Dermis blood vessel endothelial cell (primary cell): ENCODE measurements at places on chromosomes 3 and 15.

DNA sequence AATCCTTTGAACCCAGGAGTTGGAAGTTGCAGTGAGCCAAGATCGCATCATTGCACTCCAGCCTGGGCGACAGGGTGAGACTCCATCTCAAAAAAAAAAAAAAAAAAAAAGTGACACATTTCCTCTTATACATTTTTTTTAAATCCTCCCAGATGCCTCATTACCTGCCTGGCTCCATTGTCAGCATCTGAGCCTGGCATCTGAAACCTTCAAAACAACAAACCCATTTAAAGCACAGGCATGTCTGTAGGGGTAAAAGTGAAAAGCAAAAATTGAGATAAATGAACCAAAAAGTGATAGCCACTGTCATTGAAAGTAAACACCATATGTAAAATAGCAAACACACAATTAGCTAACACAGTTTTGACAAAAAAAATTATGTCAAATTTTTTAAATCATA lies 38.6 kb downstream of the OSBPL10 start:
- no peak for DNase-seq

- no peak for DNase-seq
Observed at GRCh38 chr3:100865442-100865841, 127.8 kb downstream of the ABI3BP start.

DNA sequence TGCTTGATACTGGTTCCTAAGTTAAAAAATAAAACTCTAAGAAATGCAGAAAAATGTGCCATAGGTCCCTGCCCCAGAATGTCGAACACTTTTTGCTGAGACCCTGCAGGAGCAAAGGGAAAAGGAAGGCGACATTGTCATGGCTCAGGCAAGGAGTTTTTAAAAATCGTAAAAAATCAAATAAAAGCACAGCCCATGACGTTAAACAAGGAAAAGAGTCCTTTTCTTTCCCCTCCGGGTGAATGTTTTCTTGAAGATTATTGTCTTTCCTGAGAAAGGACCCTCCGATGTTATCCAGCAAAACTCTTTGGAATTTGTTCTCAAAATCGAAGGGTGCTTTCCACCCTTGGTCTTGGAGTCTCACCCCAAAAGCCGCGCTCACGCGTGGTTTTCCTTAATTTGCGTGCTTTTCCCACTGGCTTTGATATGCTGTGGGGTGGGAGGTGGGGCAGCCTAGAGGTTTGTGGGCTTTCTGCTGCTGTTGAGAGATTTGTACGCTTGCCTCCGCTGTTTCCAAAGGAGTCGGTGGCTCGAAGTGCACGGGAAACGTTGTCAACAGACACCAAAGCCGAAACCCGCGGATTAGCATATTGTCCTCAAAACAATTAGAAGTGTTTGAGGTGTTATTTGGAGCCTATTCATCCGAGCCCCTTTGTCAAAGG lies 2.9 kb downstream of the SOX14 start:
- DNase-seq: no peak

- DNase-seq: no peak
Observed at GRCh38 chr3:177924261-177924660, 612.0 kb upstream of the KCNMB2 start.

DNA sequence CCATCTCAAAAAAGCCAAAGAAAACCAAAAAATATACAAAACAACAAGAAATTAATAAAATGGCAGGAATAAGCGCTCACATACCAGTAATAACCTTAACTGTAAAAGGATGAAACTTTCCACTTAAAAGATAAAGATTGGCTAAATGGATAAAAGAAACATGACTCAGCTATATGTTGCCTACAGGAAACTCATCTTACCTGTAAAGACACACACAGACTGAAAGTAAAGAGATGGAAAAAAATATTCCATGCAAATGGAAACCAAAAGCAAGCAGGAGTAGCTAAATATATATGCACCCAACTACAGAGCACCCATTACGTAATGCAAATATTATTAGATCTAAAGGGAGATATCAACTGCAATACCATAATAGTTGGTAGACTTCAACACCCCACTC lies 49.7 kb downstream of the ADAM10 start:
- no peak for DNase-seq

GRCh38 chr3:182276512-182276911 lies 516.8 kb upstream of the ATP11B start:
- DNase-seq: no peak

DNA sequence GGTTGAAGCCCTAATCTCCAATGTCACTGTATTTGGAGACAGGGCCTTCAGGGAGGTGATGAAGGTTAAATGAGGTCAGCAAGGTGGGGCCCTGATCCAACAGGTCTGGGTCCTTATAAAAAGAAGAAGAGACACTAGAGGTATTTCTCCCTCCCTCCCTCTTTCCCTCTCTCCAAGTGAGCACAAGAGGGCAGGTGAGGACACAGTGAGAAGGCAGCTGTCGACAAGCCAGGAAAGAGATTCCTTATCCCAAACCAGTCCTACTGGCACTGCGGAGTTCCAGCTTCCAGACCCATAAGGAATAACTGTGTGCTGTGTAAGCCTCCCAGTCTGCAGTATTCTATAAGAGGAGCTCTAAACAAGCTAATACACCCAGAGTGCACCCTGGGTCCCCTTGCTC lies 134.7 kb downstream of the ADAMTS17 start:
- DNase-seq: no peak

DNA sequence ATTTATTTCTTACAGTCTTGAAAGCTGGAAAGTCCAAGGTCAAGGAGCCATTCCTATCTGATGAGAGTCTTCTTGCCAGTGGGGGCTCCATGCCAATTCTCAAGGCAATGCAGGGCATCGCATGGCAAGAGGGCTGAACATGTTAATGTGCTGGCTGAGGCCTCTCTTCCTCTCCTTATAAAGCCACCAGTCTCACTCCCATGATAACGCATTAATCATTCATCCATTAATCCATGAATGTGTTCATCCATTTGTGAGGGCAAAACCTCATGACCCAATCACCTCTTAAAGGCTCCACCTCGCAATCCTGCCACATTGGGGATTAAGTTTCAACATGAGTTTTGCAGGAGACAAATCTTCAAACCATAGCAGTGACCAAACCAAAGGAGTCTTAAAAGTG lies 118.3 kb downstream of the PROS1 start:
- DNase-seq: no peak

DNA sequence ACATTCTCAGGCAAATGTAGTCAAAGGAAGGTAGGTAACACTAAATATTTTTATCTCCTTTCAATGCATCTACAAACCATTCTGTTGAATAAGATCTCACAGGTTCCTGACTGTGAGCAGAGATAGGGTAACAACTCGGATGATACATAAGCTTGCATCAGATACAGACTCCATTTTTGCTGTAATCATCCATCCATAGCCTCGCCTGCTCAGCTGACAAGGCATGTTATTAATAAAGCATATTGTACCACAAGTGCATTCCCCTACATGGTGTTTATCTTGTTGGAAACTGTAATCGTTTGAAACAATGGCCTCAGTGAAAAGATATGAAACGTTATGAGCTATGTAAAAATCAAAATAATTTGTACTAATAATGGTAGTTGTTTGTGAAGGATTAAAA lies 35.4 kb upstream of the TCF12 start:
- no peak for DNase-seq

GRCh38 chr3:37779289-37780152 lies 82.2 kb upstream of the CTDSPL start:
- peak; percentile 90 for DNase-seq

GRCh38 chr3:188687389-188687788 lies 484.4 kb upstream of the TPRG1 start:
- DNase-seq: peak; percentile 25

GRCh38 chr15:92322566-92323355 lies 70.9 kb upstream of the ST8SIA2 start:
- no peak for DNase-seq

DNA sequence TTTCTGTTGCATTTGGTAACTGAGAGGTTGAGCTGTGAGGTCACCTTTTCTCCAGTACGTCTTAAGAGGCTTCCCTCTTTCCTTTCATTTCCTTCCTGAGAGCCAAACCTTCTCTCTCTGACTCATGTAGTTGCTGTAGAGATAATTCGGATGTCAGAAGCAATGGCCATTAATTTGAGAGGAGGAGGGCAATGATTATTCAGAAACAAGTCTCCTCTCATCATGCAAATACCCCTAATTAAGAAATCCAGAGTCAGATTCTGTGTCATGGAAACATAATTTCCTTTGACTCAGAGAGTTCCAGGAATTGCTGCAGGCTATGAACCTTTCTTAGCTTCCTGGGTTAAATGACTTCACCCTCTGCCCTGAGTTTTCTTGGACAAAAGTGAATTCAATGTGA lies 59.0 kb upstream of the GSK3B start:
- DNase-seq: peak; percentile 68

- DNase-seq: no peak
Observed at GRCh38 chr3:57097536-57097935, 37.1 kb downstream of the SPATA12 start.

- no peak for DNase-seq
Observed at GRCh38 chr3:38763569-38763968, 52.4 kb downstream of the SCN10A start.
